ENCODE measurements at places on chromosomes 5 and 9.

DNA sequence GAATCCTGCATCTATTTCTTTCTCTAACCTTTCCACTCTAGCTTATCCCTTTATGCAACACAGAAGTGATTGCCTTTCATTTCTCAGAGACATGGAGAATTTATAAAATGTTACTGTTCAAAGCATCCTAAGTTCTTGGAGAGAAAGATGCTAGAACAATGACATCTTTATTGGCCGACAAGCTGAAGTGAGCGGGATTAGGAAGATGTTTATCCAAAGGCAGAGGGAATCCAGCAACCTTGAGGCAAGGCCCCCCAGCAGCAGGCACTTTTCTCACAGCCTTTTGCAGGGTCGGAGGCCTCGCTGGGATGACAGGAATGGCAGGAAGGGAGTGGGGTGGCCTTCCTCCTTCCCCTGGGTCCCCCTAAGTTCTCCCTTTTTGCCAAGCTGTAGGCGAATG, 204.8 kb downstream of the GAPVD1 start:
- no peak for DNase-seq

- no peak for DNase-seq
These were observed 6.2 kb downstream of the REEP5 start for GRCh38 chr5:112915831-112916230.

DNA sequence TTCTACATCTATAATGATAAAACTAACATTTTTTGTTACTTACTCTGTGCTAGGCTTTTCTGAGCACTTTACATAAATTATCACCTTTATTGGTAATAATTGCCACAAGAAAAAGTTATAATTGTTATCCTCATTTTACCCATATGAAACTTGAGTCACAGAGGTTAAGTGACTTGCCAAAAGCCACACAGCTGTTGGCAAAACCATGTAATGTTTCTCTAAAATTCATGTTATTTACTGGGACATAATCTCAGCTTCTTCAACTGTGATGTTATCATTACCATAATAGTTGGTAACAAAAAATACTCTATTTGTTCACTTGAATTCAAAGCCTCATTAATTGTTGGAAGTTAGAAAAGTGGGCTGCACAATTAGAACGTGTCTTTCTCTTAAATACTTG, 437.3 kb downstream of the BRINP1 start:
- DNase-seq: no peak

DNA sequence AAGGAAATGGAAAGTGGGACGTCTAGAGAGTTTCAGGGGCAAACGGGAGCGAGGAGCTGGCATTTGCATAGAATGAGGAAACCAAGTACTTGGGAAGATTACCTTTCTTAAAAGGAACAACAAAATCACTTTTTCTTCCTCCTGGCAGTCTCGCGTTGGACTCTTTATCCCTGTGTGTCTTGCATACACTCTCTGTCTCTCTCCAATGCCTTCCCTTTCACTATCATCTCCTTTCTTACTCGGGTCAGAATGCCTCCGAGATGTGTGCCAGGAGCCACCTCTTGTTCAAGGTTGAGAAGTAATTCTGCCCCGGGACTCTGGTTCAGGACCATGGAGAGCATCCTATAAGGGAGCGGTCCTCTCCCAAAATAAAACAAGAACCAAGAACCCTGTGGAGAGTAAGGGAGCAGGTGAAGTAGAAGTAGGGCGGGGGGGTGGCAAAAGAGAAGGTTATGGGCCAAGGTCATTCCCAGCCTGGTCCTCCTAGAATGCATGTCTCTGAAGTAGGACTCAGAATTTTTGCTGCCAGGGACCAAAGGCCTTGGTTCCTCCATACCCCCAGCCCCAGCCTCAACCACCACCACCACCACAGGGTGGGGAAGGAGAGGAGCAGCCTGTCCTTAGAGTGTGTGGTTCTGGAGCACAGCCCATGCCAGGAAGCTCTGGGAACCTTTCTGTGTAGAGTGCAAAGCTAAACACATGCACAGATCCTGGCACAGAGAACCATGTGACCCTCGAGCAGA, 72.1 kb upstream of the ARAP3 start:
- peak; percentile 63 for DNase-seq

DNA sequence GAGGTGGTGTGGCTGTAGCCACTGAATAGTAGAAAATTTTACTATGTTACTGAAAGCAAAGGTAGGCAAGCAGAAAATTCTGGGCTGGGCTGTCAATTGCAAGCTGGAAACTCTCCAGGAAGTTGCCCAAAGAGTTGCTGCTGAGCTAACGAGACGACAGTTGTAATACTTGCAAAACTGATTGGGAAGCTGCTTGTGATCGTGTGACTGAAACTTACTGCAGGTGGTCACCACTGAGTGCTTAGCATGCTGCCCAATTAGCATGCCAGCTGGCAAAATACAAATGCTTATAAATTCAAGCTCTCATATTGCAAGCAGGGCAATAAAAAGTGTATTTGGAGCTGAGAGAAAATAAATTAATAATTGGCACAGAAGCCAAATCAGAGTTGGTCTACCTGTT, 758.5 kb upstream of the EDIL3 start:
- no peak for DNase-seq

DNA sequence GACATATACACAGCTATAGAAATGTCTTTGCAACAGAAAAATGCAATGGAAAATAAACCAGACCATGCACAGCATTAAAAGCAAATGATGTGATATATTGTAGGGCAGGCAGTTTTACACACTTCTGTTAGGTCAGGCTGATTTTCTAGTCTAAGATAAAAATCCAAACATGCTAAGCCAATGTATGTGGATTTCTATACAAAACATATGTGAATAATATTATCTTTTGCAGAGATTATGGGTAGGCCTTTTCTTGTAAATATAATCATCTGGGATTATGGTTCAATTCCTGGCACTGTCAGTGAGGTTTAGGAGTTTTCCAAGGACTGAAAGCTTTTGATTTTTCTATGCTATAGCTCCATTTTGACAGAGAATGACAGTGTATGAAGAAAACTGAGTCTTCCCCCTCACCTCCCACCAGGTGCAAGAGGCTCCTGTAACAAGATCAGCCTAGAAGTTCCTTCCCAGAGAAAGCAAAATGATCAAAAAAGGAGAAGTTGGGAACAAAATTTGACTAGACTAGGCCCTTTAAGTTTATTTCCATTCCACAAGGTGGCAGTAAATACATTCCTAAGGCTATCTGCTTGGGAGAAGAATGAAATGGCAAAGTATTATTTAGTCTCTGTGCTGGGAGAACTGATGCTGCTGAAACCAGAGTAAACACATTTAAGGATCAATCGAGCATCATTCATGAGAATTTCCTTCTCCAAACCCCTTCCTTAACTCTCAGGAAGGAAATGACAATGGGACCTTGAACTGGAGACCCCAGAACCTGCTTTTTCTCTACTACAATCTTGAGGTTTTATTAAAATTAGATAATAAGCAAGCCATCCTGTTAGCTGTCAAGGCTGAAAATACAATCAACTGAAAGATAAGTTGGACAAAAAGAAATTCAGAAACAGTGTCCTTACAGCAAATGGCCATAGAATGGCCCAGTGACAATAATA, 133.0 kb upstream of the TUT7 start:
- DNase-seq: no peak

GRCh38 chr5:31781772-31782171, 142.8 kb downstream of the PDZD2 start:
- DNase-seq: no peak

GRCh38 chr9:110802416-110803035, 133.9 kb downstream of the MUSK start:
- DNase-seq: no peak

DNA sequence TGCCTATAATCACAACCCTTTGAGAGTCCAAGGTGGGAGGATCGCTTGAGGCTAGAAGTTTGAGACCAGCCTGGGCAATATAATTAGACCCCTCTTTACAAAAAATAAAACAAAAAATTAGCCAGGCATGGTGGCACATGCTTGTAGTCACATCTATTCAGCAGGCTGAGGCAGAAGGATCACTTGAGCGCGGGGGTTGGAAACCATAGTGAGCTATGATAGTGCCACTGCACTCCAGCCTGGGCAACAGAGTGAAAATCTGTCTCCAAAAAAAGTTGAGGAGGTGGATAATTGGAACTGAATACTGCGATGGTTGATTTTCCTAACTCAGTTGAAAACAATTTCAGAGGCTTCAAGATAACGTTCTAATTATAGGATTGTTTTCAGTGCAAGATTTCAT, 52.6 kb downstream of the EDIL3 start:
- no peak for DNase-seq

DNA sequence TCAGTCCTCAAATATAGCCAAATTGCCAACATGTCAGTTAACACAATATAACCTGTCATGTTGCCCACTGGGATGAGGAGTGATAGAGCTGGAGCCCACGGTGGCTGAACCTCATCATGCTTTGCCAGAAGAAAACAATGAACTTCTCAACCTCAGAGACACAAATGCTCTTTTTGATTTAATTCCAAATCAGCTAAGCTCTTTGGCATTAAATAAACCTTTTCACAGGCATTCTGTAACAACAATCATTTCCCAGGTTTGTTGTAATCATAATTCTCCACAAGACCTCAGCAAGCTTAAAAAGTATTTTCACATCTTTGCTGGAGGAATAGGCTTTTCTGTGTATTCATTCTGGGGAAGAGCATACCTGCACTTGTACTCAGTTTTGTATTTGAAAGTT, 830.9 kb downstream of the MAT2B start:
- DNase-seq: no peak

- peak; percentile 46 for DNase-seq
These were observed 1.4 kb downstream of the OTULIN start for GRCh38 chr5:14665949-14666348.

DNA sequence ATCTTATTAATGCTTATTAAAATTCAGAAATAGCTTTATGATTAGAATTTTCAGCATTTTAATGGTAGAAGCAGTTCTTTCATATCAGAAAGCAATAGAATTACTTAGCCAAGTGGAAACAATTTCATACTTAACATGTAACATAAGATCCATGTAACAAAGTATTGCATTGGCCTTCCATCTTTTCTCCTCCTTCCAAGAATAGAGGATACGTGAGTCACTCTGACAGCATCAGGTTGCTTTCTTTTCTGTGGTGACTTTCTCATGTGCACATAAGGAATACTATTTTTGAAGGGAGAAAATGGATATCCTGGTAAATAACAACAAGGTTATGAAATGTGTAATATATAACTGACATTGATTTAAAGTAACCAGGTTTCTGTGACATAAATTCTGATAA, 272.2 kb downstream of the ANXA1 start:
- no peak for DNase-seq

GRCh38 chr5:61232490-61233050, 70.3 kb upstream of the SMIM15 start:
- no peak for DNase-seq

GRCh38 chr9:94714494-94714893, 12.0 kb upstream of the AOPEP start:
- no peak for DNase-seq

GRCh38 chr5:40492056-40492455, 187.7 kb upstream of the PTGER4 start:
- DNase-seq: no peak

DNA sequence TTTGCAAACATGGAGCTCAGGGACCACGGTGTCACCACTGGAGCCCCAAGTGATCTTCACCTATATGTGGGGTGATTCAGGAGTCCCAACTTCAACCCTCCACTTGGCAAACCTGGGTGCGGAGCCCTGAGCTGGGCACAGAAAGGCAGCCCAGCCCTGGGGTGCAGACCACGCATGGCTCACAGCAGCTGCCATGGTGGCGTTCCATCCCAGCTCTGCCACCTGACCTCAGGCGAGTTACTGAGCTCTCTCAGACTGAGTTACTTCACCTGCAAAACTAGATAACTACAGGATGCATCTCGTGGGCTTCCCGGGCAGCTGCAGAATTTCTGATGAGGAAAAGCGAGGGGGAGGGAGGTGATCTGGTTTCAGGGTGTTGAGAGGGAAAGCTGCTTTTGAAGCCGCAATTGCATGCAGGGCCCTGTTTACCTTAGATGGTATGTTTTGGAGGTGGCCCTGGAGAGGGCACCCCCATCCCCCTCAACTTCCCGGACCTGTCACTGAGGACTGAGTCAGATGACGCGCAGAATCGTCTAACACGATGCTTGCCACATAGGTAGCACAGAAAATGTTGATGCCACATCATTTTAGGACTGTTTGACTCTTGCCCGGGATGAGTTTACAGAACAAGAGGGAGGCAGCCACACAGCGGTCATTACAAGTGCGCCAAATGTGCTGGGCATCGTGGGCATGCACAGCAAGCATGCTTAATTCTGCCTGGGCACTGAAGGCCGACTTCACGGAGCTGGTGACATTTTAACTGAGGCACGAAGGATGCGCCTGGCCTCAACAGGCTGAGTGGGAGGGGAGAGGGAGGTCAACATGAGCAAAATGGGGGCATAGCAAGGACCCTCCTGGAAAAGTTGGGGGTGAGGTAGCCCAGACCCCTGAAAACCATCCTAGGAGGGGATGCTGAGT, 154.6 kb downstream of the COL23A1 start:
- DNase-seq: no peak

GRCh38 chr9:137968235-137968634, 90.7 kb downstream of the CACNA1B start:
- no peak for DNase-seq

DNA sequence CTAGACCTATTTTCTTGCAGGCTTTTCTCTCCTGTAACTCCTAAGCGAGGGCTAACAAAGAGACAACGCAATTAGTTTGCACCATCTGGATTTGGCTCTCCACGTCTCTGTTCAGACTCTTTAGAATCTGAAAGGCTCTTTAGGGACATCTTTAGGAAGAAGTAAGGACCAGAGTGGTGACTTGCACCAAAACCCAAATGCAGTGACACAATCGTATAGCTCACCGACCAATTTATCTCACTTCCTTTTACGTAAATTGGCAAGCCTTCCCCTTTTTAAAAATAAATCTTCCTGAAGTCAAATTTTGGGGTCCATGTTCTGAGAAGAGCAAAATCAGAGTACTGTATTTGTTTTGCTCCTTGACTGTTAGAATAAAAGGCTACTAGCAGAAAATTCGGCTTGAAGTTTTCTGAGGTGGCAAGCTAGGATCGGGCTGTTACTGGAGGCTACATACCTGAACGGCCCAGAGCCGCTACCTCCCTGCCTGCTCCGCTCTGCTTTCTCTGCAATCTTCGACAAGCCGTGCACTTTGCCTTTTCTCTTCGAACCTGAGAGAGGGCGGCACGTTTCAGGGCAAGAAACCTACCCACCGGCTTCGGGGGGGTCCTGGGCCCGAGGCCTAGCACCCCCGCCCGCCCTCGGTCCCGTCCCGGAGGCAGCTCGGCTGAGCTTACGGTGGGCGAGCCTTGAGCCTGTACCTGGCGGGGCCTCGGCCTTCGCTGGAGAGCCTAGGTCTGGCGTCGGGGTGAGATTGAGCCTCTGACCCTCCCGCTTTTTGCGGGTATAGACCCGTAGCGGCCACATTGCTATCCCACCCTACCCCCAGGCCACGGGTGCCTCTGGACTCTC, 537 bp downstream of the MEIKIN start:
- no peak for DNase-seq

- no peak for DNase-seq
These were observed 44.4 kb downstream of the PARP8 start for GRCh38 chr5:50710838-50711237.

DNA sequence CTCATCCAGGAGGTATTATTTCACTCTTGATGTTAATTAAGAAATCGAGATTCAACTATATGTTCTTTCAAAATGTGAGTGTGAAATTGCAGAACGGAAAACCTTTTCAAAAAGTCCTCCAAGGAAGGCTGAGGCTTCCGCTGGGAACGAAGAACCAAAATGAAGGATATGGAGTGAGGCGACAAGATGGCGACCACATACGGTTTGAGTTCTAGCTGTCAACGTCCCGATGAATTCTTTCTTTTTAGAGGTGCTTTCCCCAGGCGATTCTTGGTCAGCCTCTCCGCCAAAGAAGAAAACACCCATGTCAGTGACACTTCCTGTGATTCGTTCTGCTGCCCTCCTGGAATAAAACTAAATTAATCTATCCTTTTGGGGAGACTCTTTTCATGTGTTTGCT, 78.3 kb upstream of the ADAMTS16 start:
- DNase-seq: no peak

Measured in Calu3 (cell line).